Dermis blood vessel endothelial cell (primary cell): ENCODE measurements at places on chromosomes 5 and 9. TPM values are rescaled to one million over a fixed set of nuclear protein-coding genes. Genes with fewer than 3 reads are reported as not detected.

DNA sequence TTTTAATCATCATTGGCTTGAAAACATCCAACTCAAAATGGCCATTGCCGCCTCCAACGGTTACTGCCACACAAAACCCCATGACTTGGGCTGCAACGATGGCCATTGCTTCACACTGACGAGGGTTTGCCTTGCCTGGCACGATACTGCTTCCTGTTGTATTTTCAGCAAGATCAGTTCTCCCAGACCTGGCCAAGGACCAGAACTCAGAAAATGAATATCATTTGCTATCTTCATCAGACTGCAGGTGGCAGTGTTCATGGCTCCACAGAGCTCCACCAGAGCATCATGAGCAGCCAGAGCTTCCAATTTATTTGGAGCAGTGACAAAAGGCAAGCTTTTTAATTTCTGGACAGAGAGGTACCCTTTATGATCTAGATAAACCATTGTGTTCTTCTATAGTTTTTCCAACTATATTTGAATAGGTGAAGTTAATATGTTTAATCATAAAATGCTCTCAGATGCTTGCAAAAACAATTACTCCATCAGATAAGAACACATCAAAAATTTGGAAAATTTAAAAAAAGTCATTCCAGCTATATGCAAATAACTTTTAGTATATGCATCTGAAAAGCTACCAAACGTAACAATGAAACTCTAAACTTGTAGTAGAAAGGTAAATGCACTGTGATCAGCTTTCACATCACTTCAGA is 10.4 kb downstream of the AMACR start:
- peak; percentile 83 for DNase-seq

GRCh38 chr5:178292826-178293205 is 60.2 kb upstream of the PHYKPL start:
- no peak for DNase-seq

- no peak for DNase-seq
Measured at GRCh38 chr5:148979083-148979723, 83.7 kb downstream of the SH3TC2 start.

- DNase-seq = no peak
Measured at GRCh38 chr9:104074876-104075275, 19.2 kb upstream of the SMC2 start.

DNA sequence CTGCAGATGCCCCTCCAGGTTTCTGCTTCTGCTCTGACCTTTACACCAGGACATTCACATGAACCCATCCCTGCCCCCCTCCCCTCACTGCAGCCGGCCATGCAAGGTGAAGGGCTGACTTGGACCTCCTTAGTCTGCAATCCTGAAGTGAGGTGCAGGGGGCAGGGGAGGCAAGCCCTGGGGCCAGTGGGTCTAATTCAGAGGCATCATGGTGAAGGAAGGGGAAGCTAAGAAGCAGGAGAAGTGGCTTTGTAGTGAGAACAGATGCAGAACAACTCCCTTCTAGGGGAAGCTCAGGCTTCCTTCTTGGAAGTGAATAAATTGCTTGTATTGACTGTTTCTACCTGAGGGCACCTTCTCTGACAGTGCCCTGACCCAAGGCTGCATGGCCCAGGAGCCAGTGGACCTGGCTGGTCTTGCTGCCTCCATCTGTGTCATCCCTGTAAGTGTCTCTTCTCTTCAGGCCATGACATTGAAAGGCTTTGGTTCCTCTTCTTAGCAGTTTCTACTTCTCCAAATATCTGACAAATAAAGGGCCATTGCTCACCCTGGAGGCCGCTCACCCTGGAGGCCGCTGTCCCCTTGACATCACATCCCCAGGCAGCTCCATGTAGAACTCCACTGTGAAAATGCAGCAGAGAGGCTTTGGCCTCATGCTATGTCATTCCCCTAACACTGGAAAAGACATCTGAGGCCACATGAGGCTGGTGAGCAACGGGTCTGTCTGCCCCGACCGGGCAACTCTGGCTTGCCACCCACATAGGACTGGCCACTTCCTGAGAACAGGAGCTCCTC is 55.3 kb downstream of the GADD45G start:
- no peak for DNase-seq

DNA sequence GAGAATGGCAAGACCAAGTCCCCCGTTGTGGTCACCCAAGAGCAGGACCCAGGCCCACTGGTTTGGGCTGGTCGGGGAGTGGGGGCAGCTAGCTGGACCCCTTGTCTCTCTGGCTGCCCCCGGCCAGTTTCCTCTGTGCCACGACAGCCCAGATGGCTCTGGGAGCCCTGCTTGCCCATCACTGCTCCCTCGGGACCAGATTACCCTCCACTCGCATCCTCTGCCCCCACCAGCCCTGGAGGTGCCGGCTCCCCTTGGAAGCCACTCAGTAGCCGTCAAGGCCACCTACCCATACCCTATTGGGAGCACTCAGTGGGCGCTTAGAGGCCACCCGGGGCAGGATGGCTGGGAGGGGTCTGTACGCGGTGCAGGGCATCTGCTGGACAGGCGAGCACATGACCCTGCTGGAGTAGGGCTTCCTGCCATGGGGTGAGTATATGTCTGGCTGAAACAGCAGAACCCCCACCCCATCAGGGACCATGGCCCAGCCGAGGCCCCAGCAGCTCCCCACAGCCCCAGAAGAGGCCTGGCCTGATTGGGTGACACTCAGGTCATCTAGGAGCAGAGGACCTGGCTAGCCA is 70.0 kb downstream of the ZNF354C start:
- no peak for DNase-seq

- DNase-seq = no peak
Measured at GRCh38 chr5:152329207-152329606, 75.9 kb downstream of the NMUR2 start.

DNA sequence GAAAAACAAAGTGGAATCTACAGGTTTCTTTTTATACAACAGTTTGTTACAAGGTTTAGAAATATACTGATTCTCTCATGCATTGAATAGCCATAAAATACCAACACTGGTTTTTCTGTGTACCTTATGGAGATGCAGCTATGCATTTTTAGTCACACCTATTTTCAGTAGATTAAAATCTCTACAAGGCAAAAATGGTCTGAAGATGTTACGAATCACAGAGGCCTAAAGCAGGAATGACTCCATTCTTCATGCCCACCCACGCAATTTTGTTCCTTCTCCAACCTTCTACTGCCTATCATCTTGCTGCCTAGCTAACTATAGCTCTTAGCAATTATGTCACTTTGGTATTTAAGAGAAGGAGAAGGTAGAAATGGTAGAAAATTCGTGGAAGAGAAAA is 9.9 kb downstream of the PLK2 start:
- no peak for DNase-seq

DNA sequence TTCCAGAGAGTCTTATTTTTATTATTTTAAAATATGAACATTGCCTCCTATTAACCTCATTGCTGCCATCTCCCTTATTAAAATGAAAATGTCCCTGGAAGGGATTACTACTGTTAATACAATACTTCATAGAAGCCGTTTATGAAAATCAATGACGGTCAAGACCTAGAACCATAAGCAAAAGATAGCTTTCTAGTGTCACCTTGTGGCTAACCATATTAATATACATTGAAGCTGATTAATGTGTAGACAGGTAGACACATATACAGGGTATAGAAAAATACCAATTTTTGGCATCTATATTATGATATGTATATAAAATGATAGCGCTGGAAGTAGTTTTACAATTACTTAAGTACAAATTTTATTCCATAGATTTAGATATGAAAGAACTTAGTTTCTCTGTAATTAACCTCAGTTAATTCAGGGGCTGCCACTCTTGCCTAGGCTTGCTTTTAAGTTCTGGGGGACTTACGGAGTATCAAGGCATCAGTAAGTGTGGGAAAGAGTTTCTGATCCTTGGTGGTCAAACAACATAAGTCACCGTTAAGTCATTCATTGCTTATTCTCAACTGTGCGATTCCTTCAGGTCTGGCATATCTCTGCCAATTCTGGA is 2.5 kb upstream of the YTHDC2 start:
- peak; percentile 78 for DNase-seq

GRCh38 chr5:122354293-122354692 is 42.3 kb downstream of the SNCAIP start:
- no peak for DNase-seq

DNA sequence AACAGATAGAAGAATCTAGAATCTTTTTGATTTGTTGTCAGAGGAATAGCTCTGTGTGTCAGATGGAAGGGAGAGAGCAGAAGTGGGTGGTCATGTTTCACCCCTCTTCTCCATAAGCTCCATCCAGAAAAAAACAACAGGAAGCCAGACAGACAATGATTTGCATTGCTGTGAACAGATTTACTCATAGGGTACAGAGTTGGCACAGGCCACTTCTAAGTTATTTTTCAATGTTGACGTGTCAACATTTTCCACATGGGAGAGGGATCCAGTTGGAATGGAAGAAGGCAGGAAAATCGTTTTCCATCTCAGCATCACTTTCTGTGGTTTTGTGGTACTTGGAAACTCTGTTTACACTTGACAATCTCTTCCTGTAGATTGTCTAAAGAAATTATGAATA is 86.7 kb downstream of the INSYN2B start:
- peak; percentile 23 for DNase-seq

DNA sequence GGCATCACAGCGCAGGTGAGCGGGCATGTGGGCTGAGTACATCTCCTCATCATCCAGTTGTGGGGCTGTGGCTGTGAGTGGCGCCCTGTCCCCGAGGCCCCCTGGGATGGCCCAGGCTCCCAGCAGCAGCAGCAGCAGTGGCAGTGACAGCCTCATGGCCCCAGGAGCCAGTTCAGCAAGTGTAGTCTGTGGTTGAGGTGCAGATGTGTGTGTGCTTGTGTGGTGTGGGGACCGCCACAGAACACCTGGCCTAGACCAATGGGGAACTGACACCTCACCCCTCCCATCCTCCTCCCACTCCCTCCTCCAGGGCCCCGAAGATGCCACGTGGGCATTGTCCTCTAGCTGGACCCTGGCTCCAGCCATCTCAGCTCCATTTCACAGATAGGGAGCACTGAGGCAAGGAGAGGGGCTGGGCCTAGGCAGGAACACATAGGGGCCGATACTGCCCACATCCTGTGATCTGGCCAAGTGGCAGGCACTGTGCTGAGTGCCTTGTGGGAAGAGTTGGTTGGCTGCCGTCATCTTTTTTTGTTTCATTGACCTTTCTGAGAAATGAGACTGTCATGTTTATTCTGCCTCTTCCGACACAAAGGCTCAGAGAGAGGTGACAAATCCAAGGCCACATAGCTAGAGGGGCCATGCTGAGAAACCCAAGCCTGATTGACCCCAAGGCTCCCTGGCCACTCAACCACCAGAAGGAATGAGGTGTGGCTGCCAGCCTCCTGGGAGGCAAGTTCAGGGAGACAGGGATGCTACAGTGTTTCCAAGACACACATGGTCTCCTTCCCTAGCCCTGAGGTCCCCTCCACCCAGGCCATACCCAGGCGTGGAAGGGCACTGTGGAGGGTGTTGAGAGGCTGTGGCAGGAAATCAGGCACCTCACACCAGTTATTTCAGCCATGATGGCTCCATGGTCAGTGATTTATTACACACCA is at the start of gene MZB1:
TSS of gene MZB1 (minus strand) at position 213 of the 938 bp plus-strand sequence. CDS start at position 156, 57 bp downstream.
- no peak for DNase-seq

DNA sequence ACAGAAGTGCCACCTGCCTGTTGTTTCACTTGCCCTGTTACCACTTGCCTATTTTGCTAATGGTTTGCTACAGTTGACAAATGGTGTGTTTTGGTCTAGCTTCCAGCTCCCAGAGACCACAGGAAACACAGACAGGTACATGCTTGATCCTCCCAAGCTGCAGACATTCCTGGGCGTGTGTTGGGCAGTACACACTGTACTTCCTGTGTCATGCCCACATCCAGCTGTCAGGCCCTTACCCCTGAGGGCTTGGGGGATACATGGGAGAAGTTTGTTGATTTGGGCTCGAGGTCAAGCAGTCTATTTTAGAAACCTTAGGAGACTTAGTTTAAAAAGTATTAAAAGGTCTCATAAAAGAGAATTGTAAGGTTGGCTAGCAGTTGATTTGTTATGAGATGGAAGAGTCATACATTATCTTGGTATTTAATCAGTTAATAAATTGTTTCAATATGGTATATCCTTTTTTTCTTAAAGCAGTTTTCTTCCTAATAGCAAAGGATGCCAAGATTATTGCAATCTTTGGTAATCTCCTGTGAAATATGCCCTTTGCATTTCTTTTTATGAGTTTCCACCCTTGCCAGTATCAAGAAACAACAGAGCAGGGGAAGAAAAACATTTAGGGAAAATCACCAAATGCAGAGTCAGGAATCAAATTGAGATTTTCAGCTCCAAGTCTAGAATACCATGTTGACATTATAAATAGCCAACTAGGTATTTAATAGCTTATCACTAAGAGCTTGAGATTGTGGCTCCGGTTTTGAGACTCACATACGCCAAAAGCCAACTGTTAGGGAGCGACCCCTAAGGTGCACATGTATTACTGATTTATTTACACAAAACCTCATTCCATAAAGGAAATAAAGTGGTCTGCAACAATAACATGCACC is 52.3 kb upstream of the CD180 start:
- no peak for DNase-seq

DNA sequence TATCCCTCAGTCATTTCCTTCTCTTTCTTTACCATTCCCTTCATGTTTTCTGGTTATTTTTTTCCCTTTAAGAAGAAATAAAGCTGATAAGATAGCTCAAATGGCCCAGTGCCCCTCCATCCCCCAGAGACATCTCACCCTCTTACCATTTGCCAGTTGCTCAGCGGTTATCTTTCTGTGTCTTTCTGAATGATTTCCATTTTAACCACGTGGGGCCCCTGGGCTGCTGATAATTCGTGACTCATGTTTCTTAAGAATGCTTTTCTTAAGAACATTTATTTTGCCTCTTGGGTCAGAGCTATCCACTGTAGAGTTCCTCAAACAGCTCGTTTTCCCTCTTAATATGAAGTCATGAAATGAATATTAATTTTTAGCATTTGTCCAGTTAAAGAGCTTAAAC is 147.8 kb downstream of the MAST4 start:
- no peak for DNase-seq

- DNase-seq = no peak
Measured at GRCh38 chr5:56567278-56567677, 248.1 kb upstream of the MAP3K1 start.

- no peak for DNase-seq
Measured at GRCh38 chr9:114696814-114697544, 15.0 kb upstream of the TEX48 start.

GRCh38 chr5:115838885-115839518 is 2.4 kb downstream of the ATG12 start:
- peak; percentile 72 for DNase-seq

GRCh38 chr9:120610975-120611689 is 31.2 kb upstream of the CDK5RAP2 start:
- peak; percentile 16 for DNase-seq

DNA sequence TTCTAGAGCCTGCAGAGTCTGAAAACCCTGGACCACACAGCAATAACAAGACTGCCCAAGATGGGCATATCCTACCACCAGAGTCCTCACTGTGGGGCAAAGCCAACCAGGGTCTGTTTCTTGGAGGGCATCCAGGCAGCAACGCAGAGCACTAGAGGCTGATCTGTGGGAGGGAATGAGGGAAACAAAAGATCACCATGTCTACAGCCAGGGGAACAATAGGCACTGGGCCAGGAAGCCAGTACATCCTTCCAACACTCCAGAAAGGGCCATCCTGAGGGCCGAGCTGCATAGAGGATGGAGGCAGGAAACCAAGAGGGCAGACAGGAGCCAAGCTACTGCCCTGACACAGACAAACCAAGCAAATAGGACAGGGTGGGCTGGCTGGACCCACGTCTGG is 416.1 kb upstream of the IRX4 start:
- DNase-seq = no peak

Gene HABP4
- 7.3 and 9.0 TPM in 2 replicates for total RNA-seq

Gene NME5
- total RNA-seq = 1.5 and 2.4 TPM in 2 replicates

Gene ANXA2R
- 7.7 and 7.8 TPM in 2 replicates for total RNA-seq

Gene NR2F1
- total RNA-seq = 34.7 and 98.7 TPM in 2 replicates

Gene RNF208
- 0.14 TPM in 1 of 2 replicates, not detected in the other for total RNA-seq

Gene SPATA31C1
- not detected in 2 replicates for total RNA-seq

Gene ACTL7A
- not detected in 2 replicates for total RNA-seq

Gene KIF12
- total RNA-seq = 0.14 and 0.17 TPM in 2 replicates

Gene FREM1
- total RNA-seq = under 0.01 TPM in 1 of 2 replicates, not detected in the other

Gene ADAMTS13
- total RNA-seq = 0.84 and 1.0 TPM in 2 replicates

Gene PLPP7
- total RNA-seq = 4.7 and 6.0 TPM in 2 replicates

Gene C9orf85
- 16.6 and 19.1 TPM in 2 replicates for total RNA-seq
